ENCODE measurements at places on chromosomes 4 and X. TPM values are rescaled to one million over a fixed set of nuclear protein-coding genes. Genes with fewer than 3 reads are reported as not detected.
A peak's percentile ranks its signal among the peaks of the same experiment; 100 is the strongest.

DNA sequence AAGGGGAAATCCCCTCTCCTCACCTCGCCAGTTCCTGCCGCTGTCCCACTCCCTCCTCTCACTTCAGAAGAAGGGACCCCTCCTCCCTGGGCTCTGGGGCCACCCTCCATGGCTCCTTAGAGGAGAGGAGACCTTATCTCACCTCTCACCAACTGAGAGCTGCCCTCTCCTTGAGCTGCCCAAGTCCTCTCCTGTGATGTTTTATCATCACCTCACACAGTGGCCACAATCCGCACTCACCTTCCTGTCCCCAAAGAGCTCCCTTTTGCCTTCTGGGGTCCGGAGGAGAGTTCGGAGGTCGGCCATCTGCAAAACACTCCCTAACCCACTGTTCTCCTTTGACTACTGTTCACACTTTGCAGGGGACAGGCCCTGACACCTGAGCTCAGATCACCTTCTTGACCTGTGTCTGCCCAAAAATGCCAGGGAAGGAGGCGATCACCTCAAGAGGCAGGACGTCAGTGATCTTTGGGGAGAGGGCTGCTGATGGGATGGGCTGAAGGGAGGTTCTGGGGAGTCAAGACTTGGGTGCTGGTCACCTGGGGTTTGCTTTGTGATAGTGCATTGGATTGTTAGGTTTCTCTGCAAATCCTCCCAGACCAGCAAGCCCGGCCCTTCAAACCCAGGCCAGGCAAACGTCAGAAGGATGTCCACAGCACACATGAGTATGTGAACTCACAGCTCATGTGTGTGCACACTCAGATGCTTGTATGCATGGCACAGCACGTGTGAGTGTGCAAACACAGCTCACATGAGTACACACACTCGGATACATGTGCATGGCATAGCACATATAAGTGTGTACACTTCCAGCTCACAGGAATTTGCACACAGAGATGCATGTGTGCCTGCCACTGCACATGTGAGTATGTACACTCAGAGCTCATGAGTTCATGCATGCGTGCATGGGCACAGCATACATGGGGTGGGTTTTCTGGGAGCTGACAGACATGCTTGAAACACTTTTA, 41.8 kb downstream of the HTRA3 start:
- peak; percentile 64 for DNase-seq

GRCh38 chr4:168451331-168451730, 29.0 kb downstream of the DDX60L start:
- peak; percentile 36 for DNase-seq

DNA sequence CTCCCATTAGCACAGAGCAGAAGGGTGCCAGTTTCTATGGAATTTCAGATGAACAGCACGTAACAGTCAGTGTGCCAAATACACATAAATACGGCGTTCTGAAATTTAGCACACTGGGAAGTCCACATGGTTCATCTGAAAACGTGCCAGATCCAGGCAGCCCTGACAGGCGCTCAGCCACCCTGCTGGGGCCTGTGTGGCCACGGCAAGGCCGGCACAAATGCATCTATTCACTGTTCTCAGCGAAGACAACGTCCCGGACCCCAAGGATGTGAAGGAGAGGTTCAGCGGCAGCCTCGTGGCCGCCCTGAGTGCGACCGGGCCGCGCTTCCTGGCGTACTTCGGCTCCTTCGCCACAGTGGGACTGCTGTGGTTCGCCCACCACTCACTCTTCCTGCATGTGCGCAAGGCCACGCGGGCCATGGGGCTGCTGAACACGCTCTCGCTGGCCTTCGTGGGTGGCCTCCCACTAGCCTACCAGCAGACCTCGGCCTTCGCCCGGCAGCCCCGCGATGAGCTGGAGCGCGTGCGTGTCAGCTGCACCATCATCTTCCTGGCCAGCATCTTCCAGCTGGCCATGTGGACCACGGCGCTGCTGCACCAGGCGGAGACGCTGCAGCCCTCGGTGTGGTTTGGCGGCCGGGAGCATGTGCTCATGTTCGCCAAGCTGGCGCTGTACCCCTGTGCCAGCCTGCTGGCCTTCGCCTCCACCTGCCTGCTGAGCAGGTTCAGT, 15.6 kb downstream of the DGKQ start:
- peak; percentile 83 for DNase-seq

GRCh38 chrX:17994429-17994828, 133.3 kb upstream of the RAI2 start:
- DNase-seq, result no peak

DNA sequence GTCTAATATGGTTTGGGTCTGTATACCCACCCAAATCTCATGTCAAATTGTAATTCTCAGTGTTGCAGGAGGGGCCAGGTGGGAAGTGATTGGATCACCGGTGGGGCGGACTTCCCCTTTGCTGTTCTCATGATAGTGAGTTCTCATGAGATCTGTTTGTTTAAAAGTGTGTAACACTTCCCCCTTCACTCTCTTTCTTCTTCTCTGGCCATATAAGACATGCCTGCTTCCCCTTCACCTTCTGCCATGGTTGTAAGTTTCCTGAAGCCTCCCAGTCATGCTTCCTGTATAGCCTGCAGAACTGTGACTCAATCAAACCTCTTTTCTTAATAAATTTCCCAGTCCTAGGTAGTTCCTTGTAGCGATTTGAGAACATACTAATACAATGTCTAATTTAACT, 19.7 kb upstream of the SCRG1 start:
- DNase-seq, result no peak

GRCh38 chrX:28188526-28188925, 207.3 kb upstream of the DCAF8L1 start:
- DNase-seq, result no peak

- no peak for DNase-seq
These were observed 235.5 kb downstream of the GALNTL6 start for GRCh38 chr4:172048666-172049065.

DNA sequence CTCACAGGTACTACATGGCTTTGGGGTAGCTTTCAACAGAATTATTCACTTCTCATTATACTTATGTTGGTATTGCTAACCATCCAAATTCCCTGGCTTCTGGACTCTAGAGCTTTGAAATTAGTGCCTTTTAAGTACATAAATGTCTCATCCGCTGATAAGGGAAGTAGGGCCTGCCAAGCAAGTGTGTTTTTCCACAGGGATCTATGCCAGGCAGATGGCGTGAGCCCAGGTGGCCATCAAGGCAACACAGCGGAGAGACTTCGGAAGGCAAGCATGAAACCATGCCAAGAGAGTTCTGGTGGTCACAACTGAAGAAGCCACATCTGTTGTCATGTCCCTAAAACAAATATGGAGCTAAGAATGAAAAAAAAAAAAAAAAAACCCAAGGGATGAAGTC, 503.1 kb upstream of the LCORL start:
- DNase-seq, result no peak

GRCh38 chr4:93431371-93431770, 397.2 kb upstream of the ATOH1 start:
- DNase-seq, result no peak

DNA sequence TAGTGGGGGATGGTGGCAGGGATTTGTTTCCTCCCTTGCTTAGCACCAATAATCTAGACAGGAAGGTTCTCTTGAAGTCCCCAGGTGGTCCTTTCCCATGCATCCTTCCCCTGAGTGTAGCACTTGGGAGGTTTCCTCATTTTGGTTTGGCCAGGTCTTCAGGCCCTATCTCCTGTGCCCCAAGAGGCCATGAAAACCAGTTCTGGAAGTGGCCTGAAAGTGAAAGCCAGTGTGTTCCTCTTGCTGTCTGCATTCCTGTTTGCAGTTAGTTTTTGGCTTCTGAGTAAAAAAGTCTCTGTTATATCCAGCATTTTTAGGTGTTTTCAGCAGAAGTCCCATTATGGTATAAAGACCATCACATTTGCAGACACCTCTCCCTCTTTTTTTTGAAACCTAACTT, 59.5 kb downstream of the MTM1 start:
- DNase-seq, result no peak

DNA sequence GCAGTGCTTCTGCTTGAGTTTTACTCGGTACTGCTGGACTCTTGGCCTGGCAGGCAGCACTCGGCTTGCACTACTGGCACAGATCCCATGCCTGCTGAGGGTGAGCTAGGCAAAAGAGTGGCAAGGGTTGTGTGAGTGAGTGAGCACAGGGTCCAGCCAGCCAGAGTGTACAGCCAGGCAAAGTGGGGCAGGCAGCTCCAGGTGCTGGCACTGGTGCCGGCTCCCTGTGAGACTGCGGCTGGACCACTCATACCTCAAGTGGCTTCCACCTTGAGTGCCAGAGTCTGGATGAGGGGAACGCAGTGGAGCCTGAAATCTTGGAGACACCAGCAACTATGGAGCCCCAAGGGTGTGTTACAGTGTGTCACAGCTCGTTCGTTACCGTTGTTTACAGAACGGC, 1451.9 kb upstream of the AGA start:
- no peak for DNase-seq

GRCh38 chr4:149404143-149404542, 411.5 kb downstream of the IQCM start:
- DNase-seq, result no peak

DNA sequence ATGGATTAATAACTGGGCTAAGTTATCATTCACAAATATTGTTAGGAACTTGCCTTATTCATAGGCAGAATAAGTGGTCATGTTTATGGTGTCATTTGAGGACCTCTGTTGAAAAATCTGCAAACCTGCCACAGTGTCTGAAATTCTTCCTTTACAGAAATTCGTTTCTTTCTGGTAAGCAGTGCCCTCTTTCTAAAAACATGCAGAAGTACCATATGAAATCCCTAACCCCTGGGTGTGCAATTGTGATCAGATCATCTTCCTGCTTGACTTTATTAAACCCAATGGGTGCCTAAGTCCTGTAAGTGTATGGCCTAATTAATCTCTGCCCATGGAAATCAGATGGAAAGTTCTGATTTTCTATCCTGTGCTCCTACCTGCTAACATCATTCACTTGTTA, 4.4 kb upstream of the HTATSF1 start:
- DNase-seq, result no peak

DNA sequence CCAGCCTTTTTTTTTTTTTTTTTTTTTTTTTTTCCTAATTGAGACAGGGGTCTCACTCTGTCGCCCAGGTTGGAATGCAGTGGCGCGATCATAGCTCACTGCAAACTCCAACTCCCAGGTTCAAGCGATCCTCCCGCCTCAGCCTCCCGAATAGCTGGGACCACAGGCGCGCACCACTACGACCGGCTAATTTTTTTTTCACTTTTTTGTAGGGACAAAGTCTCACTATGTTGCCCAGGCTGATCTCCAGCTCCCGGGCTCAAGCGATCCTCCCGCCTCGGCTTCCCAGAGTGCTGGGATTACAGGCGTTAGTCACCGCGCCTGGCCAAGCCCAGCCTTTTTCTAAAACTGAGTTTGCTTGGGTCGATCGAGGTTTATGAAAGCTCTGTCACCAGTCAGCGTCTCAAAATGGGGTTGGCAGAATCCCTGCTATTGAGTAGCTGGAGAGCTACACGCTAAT, 1.3 kb upstream of the OTUD5 start:
- DNase-seq, result no peak

- no peak for DNase-seq
These were observed 27.7 kb upstream of the MOB1B start for GRCh38 chr4:70874268-70875156.

DNA sequence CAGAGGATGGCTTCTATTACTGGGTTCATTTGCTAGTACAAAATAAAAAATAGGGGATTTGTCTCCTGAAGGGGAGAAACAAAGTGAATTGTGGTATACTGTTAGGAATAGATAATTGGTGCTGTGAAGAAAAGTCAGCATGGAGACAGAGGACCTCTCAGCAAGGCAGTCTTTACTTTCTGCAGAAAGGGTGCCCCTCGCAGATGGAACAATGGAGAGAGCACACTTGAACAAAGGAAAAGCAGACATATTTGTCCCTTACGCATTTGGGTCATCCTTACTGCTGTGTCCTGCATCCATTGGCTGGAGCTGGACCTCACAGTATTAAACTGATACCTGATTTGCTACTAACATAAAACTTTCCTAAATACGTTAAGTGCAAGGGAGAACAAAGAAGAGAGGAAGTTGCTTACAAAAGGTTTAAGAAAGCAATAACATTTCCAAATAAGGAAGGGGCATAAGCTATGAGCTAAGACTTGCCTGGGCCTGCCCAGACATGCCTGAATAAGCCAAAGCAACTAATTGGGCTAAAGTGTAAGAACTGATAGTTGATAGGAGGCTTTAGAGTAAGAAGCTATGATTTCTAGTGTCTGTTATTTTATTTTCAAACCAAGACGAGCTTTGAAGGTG, 83.8 kb downstream of the CCKAR start:
- DNase-seq, result no peak

- DNase-seq, result no peak
These were observed 19.7 kb upstream of the EDNRA start for GRCh38 chr4:147461161-147461560.

- DNase-seq, result peak; percentile 54
These were observed 7.7 kb upstream of the PRDM8 start for GRCh38 chr4:80189581-80189955.

- peak; percentile 95 for DNase-seq
These were observed 1.6 kb downstream of the SH3RF1 start for GRCh38 chr4:169268951-169269760.

DNA sequence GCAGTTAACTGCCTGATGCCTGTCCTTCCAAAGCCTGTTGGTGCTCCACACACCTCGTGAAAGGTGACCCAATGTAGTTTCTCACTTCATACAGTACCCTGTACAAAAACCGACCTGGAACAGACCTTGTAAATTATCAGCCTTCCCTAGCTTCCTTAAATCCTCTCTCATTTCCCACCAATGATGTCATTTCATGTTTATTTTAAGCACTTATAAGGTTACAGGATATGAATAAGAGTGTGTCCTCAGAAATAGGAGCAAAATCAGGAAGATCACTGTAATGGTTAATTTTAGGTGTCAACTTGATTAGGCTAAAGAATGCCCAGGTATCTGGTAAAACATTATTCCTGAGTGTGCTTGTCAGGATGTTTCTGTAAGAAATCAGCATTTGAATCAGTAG, 44.7 kb downstream of the TMEM150C start:
- DNase-seq, result no peak

DNA sequence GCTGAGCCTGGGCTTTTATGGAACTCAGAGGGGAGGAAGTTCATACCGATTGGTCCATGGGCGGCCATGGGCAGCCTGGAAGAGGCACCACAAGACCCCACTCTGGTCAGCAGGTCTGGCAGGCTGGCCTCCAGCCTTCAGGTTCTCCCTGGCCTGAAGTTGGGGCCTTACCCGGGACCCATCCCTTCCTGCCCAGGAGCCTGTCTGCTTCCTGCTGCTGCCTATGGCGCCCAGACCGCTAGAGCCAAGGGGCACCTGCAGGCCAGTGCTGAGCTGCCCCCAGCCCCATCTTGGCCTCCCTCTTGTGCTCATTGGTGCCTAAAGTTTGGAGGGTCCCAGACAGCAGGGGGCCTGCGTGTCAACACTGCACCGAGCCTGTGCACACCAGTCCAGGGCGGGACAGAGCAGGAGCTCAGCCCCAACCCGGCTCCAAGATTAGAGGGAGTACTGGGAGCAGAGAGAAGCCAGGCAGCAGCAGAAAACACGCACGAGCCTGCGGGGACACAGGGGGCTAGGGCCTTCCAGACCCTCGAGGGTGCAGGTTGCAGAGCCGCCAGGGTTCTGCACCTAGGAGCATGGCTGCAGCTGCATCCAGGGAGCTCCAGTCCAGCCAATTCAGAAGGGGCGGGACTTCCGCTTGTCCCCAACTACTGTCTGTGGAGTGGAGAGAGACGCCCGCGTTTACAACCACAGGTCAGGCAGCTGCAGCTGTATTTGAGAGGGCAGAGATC, 30.7 kb upstream of the ZNF280C start:
- DNase-seq, result no peak

Gene KCTD8
- total RNA-seq, result not detected

Gene MAGEE1
- total RNA-seq, result 2.7 TPM

Gene ETDB
- not detected for total RNA-seq

Gene FGA
- not detected for total RNA-seq

Gene GPR50
- total RNA-seq, result not detected

Gene ARHGAP36
- total RNA-seq, result not detected

Gene CXCR3
- not detected for total RNA-seq

Gene TBC1D9
- 19.4 TPM for total RNA-seq

Data from osteoblast (primary cell).